ENCODE measurements at places on chromosomes 1 and 21.

DNA sequence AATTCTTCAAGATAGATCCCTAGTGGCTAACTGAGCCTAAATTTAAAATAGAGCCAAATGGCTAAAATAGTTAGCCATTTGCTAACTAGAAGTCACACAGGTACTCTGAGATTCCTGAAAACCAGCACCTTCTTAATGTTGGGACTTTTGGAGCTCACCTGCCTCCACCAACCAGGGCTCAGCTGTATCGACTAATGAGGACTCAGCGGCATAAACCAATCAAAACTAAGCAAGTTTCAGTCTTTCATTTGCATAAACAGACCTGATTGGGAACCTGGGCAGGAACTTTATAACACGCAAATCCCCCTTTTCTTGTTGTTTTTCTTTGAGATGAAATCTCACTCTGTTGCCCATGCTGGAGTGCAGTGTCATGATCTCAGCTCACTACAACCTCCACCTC is 28.5 kb downstream of the TNFRSF9 start:
- DNase-seq, result no peak

- DNase-seq, result peak; percentile 83
Measured at GRCh38 chr1:48471691-48472576, at the start of gene SPATA6. Gene SPATA6, minus strand, starts transcription at chr1:48472204. Its CDS starts 196 bp downstream, at chr1:48472008.

GRCh38 chr1:117231748-117232373 is 21.1 kb upstream of the VTCN1 start:
- no peak for DNase-seq

DNA sequence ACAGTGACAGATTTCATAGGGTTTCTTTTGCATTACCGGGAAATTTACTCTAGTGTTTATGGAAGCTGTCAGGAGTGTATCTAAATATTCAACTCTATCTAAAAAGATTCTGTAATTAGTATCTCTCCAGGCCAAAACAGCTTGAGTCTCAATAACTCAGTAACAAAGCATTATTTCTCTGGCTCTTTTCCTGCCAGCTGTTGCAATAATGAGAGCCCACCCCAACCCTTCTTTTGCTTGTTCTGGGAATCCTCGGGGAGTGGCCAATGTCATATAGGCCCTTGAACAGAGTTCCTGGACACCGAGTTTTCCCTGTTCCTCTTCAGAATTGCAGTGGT is 120.1 kb upstream of the SGIP1 start:
- DNase-seq, result no peak

GRCh38 chr1:1157914-1158710 is 15.6 kb upstream of the TTLL10 start:
- no peak for DNase-seq

GRCh38 chr1:70358921-70359564 is 4.5 kb upstream of the ANKRD13C start:
- peak; percentile 21 for DNase-seq

DNA sequence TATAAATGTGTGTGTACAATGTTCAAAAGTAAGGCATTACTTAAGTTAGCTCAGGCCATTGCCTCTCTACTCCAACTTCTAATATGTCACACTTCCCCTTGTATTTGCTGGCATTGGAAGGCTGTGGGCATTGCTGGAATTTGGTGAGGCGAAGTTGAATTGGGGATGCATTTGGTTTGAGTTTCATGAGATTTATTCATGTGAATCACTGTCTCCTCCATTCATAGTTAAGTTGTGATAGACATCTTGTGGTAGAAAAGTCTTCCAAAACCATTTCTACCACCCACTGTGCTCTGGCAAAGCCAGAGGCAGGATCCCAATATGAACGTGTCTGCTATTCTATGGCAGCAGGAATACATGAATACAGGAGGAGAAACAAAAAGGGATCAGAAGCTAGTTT is 397.8 kb upstream of the USP24 start:
- peak; percentile 56 for DNase-seq

GRCh38 chr1:81733480-81733879 is 67.3 kb upstream of the ADGRL2 start:
- DNase-seq, result no peak

DNA sequence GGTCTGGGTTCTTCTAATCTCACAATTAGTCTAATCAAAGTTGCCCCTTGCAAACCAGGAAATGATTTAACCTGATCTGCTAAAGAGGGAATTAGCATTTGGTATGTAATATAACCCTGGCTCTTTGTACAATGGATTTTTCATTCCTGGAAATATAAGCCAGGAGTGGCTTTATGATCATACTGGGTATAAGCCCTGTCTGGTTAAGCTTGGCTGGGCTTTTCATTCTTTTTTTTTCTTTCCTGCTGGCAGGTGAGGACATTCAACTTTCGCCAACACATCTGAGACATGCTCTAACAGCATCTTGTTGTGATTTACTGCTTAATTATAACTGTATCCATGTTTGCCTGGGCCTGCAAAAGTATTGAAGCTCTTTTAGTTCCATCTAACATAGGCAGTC is 20.4 kb upstream of the SDE2 start:
- no peak for DNase-seq

DNA sequence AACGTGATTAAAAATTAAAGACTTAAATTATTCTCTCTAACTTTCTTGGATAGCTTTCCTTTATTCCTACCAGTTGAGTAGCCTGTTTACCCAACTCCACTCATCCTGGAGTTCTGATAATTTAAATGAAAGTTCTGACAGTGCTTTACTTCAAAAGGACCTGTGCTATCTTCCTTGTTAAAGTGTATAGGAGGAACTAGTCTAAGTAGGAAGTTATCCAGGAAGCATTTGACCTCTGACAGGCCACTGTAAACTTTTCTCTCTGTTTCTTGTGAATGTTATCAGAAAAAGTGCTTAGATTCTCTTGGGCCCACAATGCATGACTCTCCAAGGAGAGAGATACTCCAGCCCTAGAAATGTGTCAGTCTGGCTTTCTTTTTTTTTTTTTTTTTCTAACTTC is 9.2 kb downstream of the UAP1 start:
- DNase-seq, result no peak

- DNase-seq, result no peak
Measured at GRCh38 chr21:28789523-28789922, 203.2 kb downstream of the LTN1 start.

DNA sequence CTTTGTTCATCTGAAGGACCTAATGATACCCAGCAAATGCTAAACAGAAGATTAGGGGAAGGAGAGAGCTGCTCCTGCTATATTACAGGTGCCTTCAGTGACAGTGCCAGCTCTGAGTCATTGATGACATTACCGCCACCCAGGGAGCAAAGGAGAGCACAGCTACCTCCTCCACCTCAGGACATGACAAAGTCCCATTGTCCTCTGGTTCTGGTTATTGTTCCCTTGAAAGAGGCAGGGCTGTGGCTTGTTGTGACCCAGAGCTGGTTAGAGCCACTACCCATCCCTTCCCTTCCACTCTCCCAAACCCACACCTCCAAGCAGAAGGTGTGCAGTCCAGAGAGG is 363.5 kb upstream of the DUSP10 start:
- no peak for DNase-seq

DNA sequence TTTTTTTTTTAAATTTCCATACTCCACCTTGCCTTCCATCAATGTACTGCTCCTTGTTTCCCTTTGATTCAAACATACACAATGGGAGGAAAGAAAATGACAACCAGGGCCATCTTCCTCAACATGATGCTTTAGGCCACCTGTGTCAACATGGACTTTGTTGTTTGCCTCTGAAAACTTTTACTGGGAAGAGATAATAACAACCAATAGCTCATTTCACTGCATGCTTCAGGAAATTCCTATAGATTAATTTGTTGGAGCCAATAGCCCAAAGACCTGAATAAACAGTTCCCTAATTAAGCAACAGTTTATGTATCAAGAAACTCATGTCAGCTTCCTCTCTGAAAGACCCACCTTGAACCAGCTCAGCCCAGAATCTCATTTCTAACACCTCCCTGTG is 3.2 kb downstream of the KRTAP15-1 start:
- DNase-seq, result no peak

- no peak for DNase-seq
Measured at GRCh38 chr1:197862221-197862620, 40.2 kb upstream of the C1orf53 start.

- peak; percentile 50 for DNase-seq
Measured at GRCh38 chr1:199855580-199855979, 171.9 kb upstream of the NR5A2 start.

GRCh38 chr1:61318319-61319125 is 236.2 kb downstream of the NFIA start:
- peak; percentile 69 for DNase-seq

All from fibroblast of skin of left quadriceps (primary cell).